DMS79 (cell line): ENCODE measurements at places on chromosomes 12 and 14.

DNA sequence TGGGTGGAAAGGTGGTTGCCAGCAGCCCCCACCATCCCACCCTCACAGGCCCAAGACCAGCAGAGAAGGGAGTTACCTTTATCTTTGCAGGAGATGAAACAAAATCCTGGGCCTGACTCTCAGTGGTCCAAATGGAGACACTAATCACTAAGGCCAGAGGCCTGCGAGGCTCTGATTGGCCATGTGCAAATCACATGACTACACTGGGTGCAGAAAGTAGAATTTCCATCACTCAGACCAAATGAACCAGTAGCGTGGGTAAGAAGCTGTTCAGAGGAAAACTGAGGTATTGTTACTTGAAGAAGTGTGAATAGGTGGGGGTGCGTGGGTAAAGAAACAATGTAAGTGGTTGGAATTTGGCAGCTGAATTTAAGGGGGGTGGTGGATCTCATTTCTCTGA lies 20.2 kb upstream of the PPP1CC start:
- DNase-seq, result no peak

- no peak for DNase-seq
Measured at GRCh38 chr12:4201333-4202100, 72.0 kb upstream of the CCND2 start.

- DNase-seq, result no peak
Measured at GRCh38 chr14:62670526-62670925, 374.7 kb downstream of the KCNH5 start.

GRCh38 chr12:129394177-129394825 lies 509.5 kb downstream of the TMEM132D start:
- DNase-seq, result no peak

- no peak for DNase-seq
Measured at GRCh38 chr12:80411787-80412186, 32.2 kb upstream of the PTPRQ start.

GRCh38 chr14:90416720-90417119 lies 19.9 kb downstream of the CALM1 start:
- DNase-seq, result no peak

DNA sequence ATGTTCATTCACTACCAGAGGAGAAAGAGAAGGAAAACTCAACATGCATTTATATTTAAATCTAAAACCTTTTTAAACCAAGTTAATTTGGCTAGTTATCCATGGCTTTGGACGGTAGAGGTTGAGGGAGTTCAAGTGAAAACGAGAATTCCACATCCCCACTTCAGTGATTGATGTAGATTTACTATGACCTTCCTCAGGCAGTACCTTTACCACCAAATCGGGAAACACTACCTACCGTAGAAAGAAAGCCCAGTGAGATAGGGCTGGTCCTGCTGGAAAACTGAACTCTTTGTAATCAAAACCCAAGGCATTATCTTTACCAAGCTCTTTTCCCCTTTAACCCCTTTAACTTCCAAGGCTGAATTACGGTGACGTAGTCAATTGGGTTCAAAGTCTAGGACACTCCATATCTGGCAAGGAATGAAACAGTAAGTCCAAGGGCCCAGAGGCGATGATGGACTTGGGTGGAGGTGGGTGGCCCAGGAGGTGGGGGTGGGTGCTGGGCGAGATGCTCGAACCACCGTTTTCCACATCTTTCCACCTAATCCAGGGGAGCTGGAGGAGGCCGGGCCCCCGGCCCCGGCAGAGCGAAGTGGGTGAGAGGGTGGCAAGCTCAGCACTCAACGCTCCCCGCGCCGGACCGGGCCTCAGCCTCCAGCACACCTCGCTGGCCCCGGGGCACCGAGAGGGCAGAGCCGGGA lies 618 bp downstream of the SEC23A start:
- peak; percentile 31 for DNase-seq

DNA sequence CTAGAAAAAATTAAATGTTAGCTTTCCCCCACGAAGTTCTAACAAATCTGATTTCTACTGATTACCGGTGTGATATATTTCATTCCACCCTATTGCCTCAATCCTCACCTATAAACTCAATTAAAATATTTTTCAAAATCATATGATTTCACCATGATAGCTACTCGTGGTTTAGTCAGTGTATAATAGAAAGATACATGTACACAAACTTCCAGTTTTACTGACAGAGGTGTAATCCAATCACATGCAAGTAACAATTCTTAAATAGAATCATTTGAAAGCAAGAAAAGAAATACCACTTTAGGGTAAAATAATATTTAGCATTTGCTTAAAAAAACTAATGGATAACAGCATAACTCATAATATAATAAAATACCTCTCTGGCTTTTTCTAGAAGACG lies 55.0 kb upstream of the C12orf50 start:
- no peak for DNase-seq

DNA sequence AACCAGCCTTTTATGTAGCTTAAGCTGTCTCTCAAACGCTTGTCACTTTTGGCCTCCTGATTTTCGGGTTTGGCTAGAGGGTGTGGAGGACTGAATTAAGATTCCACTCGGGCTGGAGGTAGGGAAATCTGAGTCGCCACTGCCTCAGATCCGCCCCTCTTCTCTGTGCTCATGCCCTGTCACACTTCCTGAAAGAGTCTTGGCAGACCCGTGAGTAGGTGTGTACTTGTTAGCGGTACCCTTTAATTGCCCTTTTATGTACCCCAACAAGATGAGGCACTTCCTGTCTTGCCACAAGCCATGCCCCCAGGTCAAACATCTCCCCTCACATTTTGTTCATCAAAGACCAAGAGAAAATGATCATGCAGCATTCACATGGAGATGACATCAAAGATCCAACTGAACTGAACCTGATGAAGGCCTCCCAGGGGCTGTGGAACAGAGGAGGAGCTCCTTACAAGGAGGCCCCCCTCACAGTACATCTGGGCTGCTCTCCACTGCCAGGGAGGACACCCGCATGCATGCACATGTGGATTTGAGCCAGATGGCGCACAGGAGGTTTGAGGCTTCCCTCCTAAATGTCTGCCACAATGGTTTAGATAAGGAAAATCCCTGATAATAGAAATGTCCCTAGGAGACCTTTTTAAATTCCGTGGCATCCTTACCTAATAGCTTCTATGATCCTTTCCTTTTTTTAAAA lies 86.5 kb upstream of the CDKN3 start:
- DNase-seq, result no peak

DNA sequence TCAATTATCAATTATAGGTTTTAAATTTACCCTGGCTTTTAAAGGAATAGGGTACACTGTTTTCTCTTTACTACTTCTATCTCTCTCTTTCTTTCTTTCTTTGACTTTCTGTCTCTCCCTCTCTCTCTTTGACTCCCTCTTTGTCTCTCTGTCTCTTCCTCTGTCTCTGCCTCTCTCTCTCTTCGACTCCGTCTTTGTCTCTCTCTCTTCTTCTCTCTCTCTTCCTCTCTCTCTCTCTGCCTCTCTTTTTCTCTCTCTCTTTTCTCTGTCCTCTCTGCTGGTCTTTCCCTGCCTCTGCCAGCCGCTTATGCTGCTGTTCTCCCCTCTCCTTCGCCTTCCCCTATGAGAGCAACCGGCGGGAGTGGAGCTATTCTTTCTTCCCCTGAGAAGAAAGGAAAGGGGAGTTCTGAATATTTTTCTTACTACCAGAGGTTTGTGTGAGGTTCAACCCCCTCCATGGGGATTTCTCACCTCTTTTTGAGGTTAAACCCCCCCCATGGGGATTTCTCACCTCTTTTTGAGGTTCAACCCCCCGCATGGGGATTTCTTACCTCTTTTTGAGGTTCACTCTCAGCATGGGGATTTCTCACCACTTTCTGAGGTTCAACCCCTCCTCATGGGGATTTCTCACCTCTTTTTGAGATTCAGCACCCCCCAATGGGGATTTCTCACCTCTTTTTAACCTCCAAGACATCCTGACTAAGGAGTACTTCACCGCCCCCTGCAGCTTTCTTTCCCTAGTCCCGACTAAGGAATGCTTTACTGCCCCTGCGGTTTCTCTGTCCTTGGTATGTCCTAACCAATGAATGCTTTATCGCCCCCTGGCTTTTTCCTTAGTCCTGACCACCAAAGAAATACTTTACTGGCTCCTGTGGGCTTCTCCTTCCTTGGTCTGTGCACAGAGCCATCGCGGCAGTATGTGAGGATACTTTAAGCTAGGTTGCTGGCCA lies 27.4 kb upstream of the DDHD1 start:
- DNase-seq, result no peak

GRCh38 chr14:34873589-34874385 lies 1.4 kb downstream of the BAZ1A start:
- DNase-seq, result peak; percentile 89

- no peak for DNase-seq
Measured at GRCh38 chr14:76599559-76600287, 161.5 kb upstream of the VASH1 start.

GRCh38 chr14:104637546-104638003 lies 33.0 kb upstream of the TMEM179 start:
- DNase-seq, result no peak

DNA sequence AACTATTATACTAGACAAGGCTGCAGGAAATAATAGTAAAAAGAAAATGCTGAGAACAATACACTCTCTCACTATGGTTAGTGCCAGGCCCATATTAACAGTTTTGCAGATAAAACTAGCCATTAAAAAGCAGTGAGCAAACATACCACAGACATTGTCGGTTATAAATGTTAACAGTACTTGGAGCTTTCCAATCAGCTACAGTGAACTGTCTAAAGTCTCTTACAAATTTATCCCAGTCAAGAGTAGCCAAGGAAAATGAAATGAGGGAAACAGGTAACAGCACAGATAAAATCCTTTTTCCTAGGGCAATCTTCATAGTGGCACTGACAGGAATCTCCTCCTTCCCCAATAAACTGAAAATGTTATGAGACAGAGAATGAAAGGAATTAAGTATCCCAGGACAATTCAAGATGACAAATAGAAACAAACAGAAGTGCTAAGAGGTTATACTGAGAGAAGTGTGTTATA lies 30.8 kb downstream of the PAWR start:
- DNase-seq, result no peak

DNA sequence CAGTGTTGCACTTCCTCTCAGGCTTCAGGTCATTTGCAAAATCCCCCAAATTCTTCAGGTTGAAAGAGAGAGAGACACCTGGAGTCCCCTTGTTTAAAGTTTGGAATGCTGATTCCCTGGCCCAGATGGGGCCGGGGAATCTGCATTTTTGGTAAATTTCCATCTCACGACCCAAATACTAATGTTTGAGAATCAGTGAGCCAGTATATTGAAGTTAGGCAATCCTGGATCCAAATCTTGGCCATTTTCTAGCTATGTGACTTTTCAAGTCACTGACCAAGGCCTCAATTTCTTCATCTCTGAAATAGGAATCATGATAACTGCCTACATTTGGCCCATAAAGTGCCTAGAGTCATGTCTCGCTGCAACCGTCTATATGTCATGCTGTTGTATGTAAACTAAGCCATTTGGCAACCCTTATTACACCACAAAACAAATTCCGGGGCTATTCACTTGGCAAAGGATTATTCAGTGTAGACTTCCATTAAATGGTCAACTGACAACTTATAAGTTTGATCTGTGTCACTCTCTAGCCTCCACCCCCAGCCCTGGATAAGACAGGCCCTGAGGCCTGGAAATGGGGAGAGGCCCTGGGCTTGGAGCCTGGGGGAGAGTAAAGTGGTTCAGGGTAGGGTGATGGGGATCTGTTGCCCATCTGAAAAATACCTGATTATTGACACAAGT lies 3.7 kb upstream of the ZFP36L1 start:
- DNase-seq, result no peak

GRCh38 chr12:81216739-81217138 lies 138.9 kb downstream of the ACSS3 start:
- DNase-seq, result no peak

GRCh38 chr12:25957793-25958427 lies 572 bp upstream of the RASSF8 start:
- DNase-seq, result no peak

- DNase-seq, result no peak
Measured at GRCh38 chr12:117699575-117699974, 269.2 kb downstream of the KSR2 start.

DNA sequence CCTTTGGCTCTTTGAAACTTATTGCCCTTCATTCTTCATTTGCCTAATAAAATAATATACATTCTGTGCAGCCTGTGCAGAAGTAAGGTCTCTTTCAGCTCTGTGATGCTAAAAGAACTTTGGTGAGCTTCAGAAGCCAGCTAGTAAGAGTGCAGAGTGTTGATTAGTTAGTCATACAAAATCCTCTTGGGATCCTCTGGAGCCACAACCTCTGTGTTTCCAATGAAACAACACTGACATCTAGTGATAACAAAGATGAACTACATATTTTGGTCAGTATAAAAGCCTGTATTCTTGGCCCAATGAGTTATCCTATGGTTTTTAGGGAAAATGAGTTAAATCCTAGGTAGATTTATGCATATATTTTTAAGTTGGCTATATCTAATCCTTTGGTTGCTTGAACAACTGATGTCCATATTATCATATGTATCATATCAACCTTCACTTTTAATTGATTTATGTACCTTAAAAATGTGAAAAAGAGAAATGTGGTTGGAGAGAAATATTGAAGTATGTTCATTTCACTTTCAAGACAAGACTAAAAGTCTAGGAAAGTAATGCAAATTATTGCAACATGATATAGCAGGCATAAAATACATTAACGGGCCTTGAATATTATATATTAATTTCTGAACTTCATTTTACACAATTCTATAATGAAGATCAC lies 158.4 kb downstream of the KLHL28 start:
- peak; percentile 55 for DNase-seq

- DNase-seq, result no peak
Measured at GRCh38 chr12:53336181-53336681, at the start of gene SP7. Gene SP7, minus strand, starts transcription at chr12:53336354. Its CDS starts 708 bp downstream, at chr12:53335646.

- DNase-seq, result no peak
Measured at GRCh38 chr12:31008961-31009840, 64.5 kb upstream of the DDX11 start.

GRCh38 chr12:14731821-14732220 lies 35.4 kb upstream of the GUCY2C start:
- no peak for DNase-seq

DNA sequence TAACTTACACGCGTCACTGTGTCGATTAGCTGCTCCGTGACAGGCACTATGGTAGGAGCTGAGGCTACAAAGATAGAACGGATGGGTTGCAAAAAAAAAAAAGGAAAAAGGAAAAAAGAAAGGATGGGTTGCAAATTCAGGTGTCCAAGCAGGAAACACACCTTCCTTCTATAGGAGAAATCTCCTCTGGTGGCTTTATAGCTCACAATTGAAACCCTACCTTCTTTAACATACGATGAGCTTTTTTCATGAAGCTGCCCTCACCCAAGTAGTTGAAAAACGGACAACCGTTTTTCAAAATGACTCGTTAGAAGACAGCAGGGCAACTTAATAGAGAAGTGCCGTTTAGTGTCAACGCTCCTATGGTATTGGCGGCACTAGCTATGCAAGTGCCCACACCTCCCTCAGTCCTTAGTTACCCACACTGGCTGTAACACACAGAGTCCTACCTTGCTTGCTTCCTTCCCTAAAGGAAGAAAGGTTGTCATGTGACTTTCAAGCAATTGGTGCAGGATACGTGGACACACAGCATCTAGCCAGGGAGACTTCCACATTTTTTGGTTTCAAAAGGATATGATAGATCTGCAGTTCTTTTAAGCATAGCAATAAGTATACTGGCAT lies 682 bp upstream of the TRIP11 start:
- DNase-seq, result peak; percentile 63
